NCI-H774 (cell line): ENCODE measurements at places on chromosomes 5 and 9.

- no peak for DNase-seq
Measured at GRCh38 chr5:10595293-10595671, 31.4 kb downstream of the ANKRD33B start.

GRCh38 chr5:172798422-172799215 is 27.6 kb upstream of the DUSP1 start:
- no peak for DNase-seq

GRCh38 chr5:111232311-111233051 is 8.3 kb downstream of the CAMK4 start:
- DNase-seq, result no peak

- DNase-seq, result no peak
Measured at GRCh38 chr5:43154469-43154868, 33.8 kb downstream of the ZNF131 start.

- no peak for DNase-seq
Measured at GRCh38 chr9:105142406-105143135, 101.9 kb upstream of the SLC44A1 start.

DNA sequence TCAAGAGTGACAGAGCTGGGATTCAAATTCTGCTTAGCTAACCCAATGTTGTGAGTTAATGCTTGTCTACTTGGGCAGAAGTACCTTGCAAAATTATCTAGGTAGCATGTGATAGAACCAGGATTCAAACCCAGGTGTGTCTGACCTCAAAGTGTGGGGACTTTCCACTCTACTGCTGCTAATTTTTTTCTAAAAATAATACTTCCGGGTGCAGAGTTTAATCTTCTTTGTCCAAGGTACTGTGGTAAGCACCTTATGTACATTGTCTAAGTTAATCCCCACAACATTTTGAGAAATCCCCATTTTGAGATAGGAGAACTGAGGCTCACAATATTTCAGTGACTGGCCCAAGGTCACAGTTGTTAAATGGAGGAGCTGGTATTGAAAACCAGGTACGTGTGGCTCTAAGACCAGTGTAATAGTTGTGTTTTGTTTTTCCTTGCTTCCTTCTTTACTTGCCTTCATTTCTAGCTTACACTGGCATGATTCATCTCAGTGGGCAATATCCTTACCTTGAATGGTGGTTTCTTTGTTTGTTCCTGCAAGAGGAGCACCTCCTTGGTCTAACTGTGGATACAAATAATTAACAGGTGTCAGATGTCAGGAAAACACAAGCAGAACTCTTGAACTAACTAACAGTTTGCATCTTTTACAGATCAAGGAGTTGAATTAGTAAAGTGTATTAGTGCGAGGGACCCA is 7.5 kb downstream of the ALDOB start:
- DNase-seq, result no peak

DNA sequence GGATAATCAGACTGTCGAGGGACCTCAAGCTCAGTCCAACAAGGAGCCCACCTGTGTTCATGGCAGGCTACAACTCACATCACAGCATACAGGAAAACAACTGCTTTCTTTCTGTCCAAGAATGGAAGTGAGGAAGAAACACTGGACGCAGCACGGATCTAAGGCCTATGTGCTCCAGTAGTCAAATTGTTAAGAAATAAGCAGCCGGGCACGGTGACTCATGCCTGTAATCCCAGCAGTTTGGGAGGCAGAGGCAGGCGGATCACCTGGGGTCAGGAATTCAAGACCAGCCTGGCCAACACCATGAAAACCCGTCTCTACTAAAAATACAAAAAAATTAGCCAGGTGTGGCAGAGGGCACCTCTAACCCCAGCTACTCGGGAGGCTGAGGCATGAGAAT is 427.8 kb downstream of the BNC2 start:
- no peak for DNase-seq

DNA sequence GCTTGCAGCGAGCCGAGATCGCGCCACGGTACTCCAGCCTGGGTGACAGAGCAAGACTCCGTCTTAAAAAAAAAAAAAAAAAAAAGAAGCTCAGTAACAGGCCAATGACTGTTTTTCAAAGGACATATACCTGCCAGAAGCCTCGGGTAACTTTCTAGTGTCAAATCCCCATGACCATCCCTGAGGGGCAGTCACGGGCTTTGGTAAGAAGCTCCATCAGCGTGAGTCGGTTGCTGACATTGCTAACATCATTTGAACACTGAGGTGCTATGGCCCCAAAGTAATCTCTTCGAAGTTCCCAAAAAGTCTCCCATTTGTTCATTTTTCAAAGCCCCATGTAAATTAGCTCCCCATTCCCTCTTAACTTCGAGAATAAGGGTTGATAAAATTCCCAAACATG is 11.6 kb downstream of the NAIP start:
- DNase-seq, result no peak

DNA sequence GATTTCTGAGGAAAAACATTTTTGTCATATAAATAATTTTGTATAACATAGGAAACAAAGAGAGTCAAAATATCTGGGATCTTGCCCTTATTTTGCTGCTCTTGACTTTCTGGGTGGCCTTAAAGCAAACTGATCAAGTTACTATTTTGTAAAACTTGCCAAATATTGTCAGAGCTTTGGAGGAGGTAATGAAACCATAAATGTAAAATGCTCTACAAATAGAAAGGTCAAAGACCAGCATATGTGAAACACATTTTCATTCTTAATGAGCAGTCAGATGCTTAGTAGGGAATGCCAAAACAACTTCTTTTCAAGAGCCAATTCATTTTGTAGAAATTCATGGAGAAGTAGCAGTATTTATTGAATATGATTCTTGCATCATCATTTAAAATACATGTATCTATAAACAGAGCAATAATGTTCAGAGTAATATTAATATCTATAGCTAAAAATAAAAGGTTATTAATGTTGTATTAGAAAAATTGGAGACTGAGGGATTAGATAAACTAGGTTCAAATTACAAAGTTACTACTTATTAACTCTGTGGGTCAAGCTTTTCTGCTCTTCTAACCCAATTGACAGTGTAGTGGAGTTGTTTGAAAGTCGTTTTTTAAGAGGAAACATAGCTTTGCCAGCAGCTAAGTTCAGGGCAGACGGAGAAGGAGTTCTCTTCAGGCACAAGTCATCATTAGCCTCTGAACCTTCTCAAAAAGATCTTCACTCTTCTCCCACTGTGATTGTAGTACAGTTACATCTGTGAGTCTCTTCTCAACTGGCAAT is 2053.1 kb downstream of the EFNA5 start:
- no peak for DNase-seq

DNA sequence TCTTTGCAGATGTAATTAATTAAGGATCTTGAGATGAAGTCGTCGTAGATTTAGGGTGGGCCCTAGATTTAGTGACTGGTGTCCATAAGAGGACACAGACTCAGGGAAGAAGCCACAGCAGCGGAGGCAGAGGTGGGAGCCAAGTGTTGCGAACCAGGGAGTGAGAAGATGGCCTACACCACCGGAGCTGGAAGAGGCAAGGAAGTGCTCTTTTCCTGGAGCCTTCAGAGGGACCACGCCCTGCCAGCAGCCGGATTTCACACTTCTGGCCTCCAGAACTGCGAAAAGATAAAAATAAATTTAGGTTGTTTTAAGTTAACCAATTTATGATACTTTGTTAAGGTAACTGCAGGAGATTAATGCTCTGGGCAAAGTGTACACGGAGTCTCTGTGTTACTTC is 30.7 kb downstream of the EHMT1 start:
- DNase-seq, result no peak

GRCh38 chr5:41794471-41794870 is 75.8 kb downstream of the OXCT1 start:
- no peak for DNase-seq
